Ascending aorta (tissue), 2 donors: ENCODE measurements at places on chromosomes 5 and 9.

DNA sequence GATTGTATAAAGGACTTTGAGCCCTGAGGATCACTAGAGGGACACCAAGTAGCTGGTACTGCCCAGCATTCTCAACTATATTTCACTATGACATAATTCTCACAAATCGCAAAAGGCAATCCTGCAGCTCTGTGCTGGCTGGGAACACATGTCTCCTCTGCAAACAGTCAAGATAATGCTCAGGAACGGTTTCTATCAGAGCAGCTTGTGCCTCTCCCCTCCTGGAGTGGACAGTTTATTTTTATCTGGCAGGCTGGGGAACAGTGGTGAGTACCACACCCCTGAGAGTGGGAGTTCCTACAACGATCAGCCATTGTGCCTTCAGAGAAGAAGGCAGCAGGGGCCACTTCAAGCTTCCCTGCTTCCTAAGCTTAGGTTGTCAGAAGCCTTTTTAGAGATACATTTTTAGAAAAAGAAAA lies 65.8 kb downstream of the ERAP1 start:
- no peaks in the 10 kb centered on the region for H3K4me1 ChIP-seq
- peaks cover 84% of the 10 kb centered on the region for H3K36me3 ChIP-seq
- DNase-seq = no peak
- H3K27ac ChIP-seq = no peak overlapping the region

DNA sequence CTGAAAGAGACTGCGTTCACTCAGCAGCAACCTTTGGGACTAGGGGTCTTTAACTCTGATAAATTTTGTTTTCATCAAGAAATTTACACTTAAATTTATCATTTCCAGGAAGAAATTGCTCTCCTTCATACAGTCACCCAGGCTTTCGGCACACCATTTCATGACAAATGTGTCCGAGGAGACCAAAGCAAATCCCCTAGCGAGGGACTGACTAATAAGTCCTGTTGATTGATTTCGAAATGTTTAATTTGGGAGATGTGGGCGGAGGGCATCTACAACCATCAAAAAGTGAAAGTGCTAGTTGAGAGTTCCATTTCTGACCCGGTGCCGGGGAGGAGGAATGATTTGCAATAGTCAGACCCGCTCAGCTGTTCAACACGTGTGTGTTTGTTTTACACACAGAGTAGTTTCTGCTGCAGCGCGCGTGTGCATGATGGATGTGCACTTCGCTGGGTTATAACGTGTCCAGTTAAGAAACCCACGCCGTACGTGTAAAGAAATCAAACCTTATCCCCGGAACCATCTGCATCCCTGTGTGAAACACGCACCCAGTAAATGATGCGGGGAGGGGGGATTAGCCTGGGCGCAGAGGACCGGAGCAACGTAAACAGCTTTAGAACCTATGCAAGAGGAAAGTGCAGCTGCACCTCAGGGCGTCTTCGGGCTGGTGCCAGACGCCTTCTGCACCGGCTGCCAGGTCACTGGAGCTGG lies 845 bp upstream of the NR4A3 start:
- no peaks in the 10 kb centered on the region for H3K27me3 ChIP-seq
- H3K36me3 ChIP-seq = no peaks in the 10 kb centered on the region
- peak; percentile 32 for DNase-seq

- peaks cover 53% of the 10 kb centered on the region for H3K36me3 ChIP-seq
- no peaks in the 10 kb centered on the region for H3K4me1 ChIP-seq
- H3K27ac ChIP-seq = no peak overlapping the region
- H3K4me3 ChIP-seq = no peak overlapping the region
These were observed 9.9 kb downstream of the AK1 start for GRCh38 chr9:127867356-127868277.

DNA sequence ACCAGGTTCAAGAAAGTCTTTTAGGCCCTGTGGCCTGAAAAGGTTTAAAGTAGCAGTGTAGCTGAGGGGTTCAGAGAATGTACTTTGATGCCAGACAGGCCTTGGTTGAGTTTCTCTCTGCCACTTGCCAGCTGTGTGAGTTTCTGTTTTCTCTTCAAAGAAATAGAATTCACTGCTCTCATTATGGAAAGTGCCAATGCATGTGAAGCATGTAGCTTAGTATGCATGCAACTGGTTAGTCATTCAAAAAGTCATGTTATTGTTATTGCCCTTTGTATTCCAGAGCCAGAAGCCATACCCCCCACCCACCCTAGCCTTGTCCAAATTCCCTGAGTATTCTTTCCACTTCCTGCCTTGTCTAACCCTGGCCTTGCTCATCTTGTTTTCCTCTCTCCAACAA lies 101.7 kb downstream of the ADRB2 start:
- H3K27me3 ChIP-seq = no peaks in the 10 kb centered on the region
- no peak overlapping the region for H3K27ac ChIP-seq
- no peak for DNase-seq
- H3K4me3 ChIP-seq = no peak overlapping the region
- no peaks in the 10 kb centered on the region for H3K4me1 ChIP-seq
- H3K36me3 ChIP-seq = no peaks in the 10 kb centered on the region

DNA sequence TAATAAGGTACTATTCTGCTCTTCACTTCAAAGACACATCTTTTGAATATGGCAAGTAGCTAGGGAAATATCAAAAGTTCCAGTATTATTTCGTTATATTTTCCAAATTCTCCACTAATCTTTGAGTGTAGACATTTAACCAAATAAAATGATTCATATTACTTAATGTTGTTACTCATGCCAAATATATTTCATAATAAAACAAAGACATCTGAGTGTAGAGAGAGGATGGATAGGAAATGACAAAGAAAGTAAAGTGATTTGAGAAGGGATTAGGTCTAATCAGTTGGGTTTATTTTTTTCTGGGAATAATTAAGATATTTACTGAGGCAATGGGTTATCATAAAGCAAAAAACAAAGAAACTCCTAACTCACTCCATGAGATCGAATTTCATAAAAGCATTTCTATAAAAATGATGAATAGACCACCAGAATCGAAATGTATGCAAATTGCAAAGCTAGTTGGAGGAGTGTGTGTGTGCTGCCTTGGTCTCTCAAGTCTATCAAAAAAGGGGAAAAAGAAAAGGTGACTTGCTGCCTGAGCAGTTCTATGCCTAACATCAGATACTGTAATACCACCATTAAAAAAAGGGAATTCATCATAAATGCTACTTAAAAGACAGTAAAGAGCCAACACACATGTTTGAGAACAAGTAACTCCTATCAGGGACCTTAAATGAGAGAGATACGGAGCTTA lies 255.5 kb downstream of the PDE4D start:
- no peak overlapping the region for H3K27ac ChIP-seq
- DNase-seq = no peak
- H3K4me3 ChIP-seq = no peak overlapping the region
- H3K36me3 ChIP-seq = no peaks in the 10 kb centered on the region
- no peaks in the 10 kb centered on the region for H3K27me3 ChIP-seq
- H3K4me1 ChIP-seq = no peaks in the 10 kb centered on the region

DNA sequence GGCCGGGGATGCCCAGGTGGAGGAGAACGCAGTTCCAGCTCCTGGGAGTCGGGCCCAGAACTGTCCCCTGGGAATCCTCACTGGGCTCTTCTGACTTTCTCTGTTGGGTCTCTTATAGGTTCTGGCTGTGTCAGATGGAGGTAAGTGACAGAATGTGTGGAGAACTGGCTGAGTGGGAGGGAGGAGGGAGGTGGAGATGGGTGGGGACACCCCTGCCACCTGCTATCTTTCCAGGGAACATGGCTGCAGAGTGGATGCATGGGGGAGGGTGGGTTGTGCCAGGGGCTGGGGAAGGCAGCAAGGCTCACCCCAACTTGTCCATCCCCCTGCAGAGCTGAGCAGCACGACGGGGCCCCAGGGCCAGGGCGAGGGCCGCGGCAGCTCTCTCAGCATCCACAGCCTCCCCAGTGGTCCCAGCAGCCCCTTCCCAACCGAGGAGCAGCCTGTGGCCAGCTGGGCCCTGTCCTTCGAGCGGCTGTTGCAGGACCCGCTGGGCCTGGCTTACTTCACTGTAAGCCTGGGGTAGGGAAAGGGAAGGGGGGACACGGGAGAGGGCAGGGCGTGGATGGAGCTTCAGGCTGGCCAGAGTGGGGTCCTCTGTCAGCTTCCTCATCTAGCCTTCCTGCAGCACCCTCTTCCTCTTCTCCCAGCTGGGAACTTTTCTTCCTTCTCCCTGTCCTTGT lies 8.3 kb downstream of the RGS14 start:
- no peak for DNase-seq
- H3K4me3 ChIP-seq = peak overlapping the region; percentile 62
- no peaks in the 10 kb centered on the region for H3K27me3 ChIP-seq
- H3K36me3 ChIP-seq = no peaks in the 10 kb centered on the region
- peak overlapping the region; percentile 71 for H3K27ac ChIP-seq
- peaks cover 7% of the 10 kb centered on the region for H3K4me1 ChIP-seq

- no peaks in the 10 kb centered on the region for H3K4me1 ChIP-seq
- H3K36me3 ChIP-seq = no peaks in the 10 kb centered on the region
- H3K27ac ChIP-seq = no peak overlapping the region
- H3K27me3 ChIP-seq = no peaks in the 10 kb centered on the region
- H3K4me3 ChIP-seq = no peak overlapping the region
- DNase-seq = no peak
These were observed 78.9 kb upstream of the ICE1 start for GRCh38 chr5:5343568-5343967.

DNA sequence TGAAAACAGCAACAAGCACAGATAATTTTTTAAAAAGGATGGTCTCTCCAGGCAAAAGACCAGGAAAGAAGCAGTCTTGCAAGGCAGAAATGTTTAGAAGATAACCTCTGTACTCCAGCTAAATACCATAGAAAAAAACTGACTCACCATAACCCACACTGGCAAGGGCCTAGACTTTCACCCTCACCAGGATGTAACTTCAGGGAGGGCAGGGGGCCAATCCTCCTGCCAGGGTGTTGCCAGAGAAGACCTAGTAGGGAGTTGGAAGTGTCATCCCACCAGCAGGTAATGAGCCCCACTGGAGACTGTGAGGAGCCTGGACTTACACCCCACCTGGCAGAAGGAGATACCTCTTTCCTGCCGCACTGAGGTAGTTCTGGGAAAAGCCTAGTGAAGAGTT lies 97.6 kb downstream of the PRELID2 start:
- H3K4me3 ChIP-seq = no peak overlapping the region
- H3K4me1 ChIP-seq = no peaks in the 10 kb centered on the region
- DNase-seq = no peak
- H3K27me3 ChIP-seq = no peaks in the 10 kb centered on the region
- H3K27ac ChIP-seq = no peak overlapping the region

GRCh38 chr5:167852515-167852914 lies 438.9 kb upstream of the WWC1 start:
- no peaks in the 10 kb centered on the region for H3K4me1 ChIP-seq
- H3K27me3 ChIP-seq = no peaks in the 10 kb centered on the region
- H3K36me3 ChIP-seq = no peaks in the 10 kb centered on the region
- H3K4me3 ChIP-seq = no peak overlapping the region
- H3K27ac ChIP-seq = no peak overlapping the region

- H3K4me1 ChIP-seq = no peaks in the 10 kb centered on the region
- no peak overlapping the region for H3K27ac ChIP-seq
- H3K4me3 ChIP-seq = no peak overlapping the region
- no peak for DNase-seq
These were observed 52.1 kb upstream of the CCNG1 start for GRCh38 chr5:163385271-163385670.

DNA sequence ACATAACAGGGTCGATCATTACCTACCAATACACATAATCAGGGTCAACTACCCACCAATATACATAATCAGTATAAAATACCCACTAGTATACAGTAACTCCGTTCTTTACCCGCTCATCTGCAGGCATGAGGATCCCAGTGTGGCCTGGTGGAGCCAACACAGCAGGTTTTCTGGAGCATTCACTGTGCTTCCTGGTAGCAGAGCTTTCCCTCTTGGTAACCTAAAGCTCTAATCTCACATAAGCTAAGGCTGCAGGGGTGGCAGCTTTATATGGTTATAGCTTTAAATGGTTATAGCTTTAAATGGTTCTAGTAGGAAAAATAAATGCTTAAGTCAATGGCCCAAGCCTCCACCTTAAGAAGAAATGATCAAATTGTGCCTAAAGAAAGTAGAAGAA lies 11.9 kb downstream of the LCN1 start:
- no peaks in the 10 kb centered on the region for H3K27me3 ChIP-seq
- no peak for DNase-seq
- H3K4me1 ChIP-seq = no peaks in the 10 kb centered on the region
- no peak overlapping the region for H3K27ac ChIP-seq

- H3K27me3 ChIP-seq = no peaks in the 10 kb centered on the region
- H3K27ac ChIP-seq = no peak overlapping the region
- no peak for DNase-seq
- no peaks in the 10 kb centered on the region for H3K4me1 ChIP-seq
- H3K36me3 ChIP-seq = peaks cover 5% of the 10 kb centered on the region
These were observed 12.9 kb downstream of the PLPP7 start for GRCh38 chr9:131302244-131303075.

- no peak overlapping the region for H3K27ac ChIP-seq
- H3K36me3 ChIP-seq = no peaks in the 10 kb centered on the region
- H3K4me3 ChIP-seq = no peak overlapping the region
- no peak for DNase-seq
These were observed 70.3 kb upstream of the CNTLN start for GRCh38 chr9:17064558-17064957.

- no peak overlapping the region for H3K4me3 ChIP-seq
- no peaks in the 10 kb centered on the region for H3K27me3 ChIP-seq
- H3K36me3 ChIP-seq = no peaks in the 10 kb centered on the region
- no peak for DNase-seq
- H3K27ac ChIP-seq = no peak overlapping the region
- H3K4me1 ChIP-seq = peaks cover 11% of the 10 kb centered on the region
These were observed 15.5 kb upstream of the DPM2 start for GRCh38 chr9:127953154-127953553.

GRCh38 chr5:138132543-138132942 lies 6.7 kb downstream of the NME5 start:
- H3K27ac ChIP-seq = no peak overlapping the region
- DNase-seq = no peak
- H3K36me3 ChIP-seq = no peaks in the 10 kb centered on the region
- H3K4me1 ChIP-seq = no peaks in the 10 kb centered on the region
- no peak overlapping the region for H3K4me3 ChIP-seq
- H3K27me3 ChIP-seq = no peaks in the 10 kb centered on the region

- H3K4me3 ChIP-seq = no peak overlapping the region
- no peaks in the 10 kb centered on the region for H3K27me3 ChIP-seq
- no peak for DNase-seq
- no peaks in the 10 kb centered on the region for H3K36me3 ChIP-seq
These were observed 13.8 kb upstream of the MCTP1 start for GRCh38 chr5:95298651-95299050.

DNA sequence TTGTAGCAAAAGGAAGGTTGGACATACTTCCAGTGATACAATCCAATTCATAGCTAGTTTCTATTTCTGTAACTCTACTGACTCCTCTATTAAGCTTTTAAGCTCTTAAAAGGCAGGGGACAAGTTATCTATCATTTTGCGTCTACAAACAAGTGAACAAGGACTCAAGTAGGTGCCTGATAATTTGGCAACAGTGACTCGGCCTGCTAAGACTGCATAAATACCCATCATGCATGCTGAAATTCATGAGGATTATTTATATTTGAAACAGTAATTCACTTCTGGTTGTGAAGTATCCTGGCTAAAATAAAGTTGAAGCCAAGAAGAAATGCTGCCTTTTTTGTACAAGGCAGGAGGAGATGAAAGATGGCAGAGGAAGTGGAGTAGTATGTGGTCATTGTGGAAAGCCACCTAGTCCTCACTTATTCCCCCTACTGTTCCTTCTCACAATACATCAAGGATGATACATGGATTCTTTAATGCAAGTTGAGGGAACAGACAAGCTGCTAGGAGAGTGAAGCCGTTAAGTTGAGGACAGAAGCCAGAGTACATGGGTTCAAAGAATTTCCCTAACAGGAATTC lies 74.0 kb downstream of the MRPS27 start:
- no peak overlapping the region for H3K4me3 ChIP-seq
- H3K27me3 ChIP-seq = no peaks in the 10 kb centered on the region
- no peaks in the 10 kb centered on the region for H3K36me3 ChIP-seq
- H3K4me1 ChIP-seq = peaks cover 50% of the 10 kb centered on the region
- no peak for DNase-seq
- peak overlapping the region; percentile 79 for H3K27ac ChIP-seq
